COR-L47 (cell line): ENCODE measurements at places on chromosomes 2 and 18.

DNA sequence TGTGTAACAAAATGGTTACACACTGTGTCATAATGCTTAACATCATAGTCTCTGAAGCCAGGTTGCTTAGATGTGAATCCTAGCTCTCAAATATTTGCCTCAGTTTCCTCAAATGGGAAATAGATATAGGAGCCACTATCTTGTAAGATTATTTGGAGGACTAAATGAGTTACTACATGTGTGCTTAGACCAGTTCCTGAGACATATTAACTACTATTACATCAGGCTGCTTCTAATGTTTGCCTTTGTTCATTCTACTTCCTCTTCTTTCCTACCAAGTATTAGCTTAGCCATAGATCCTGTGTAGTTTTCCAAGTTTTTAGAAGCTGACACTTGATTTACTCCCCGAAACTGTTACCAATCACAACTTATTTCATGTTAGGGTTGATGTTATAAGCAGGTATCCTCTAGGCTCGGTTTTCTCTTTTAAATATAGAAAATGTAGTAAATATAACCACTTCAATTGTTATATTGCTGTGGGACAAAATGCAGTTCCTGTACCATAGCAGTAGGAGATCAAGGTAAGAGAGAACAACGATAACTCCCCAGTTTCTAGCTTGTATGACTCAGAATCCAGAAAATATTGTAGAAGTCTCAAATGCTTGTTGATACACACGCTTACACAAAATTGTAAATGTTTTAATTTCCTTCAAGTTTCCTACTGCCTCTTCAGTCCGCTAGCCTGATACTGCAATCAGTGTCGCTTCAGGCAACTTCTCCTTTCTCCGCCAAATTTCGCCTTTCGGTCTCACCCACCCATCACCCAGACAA lies 751 bp upstream of the DNAJC10 start:
- no peak for DNase-seq

DNA sequence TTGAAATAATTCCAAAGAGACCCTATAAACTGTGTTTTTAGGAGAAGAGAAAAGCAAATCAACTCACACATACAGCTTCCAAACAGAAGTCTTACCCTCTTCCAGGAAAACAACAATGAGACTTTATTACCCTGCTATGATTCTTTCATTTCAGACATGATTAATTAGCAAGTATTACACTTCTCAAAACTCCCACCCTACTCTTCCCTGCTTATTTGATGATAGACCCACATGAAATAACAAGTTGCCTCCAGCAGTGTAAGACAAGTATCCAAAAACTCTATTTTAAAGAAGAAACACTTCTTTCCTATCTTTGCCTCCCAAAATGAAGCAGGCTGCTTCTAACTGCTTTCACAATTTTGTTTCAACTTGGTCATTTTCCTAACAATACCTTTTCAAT lies 4.1 kb downstream of the FIGN start:
- DNase-seq = no peak

DNA sequence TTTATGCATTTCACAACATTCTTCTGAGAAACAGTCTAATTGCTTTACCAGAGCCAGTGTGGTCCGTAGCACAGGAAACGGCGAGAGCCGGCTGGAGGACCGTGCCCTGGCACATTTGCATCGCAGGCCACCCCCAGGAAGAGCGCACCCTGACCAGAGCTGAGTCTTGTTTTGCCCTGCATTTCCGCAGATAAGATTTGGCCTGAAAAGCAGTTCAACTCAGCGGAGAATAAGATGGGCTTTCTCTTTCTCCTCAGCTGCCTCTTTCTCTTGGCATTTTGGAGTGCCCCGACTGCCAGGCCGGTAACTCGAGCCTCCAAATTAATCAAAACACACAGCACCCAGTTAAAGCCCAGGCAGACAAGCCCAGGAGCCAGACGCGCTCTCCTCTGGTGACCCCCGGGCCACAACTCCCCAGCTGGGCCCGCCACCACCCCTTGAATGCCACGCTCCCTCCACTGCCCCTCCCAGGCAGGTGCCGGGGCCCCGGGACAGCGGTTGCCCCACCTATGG lies 464 bp downstream of the COL4A4 start:
- no peak for DNase-seq

GRCh38 chr2:202025816-202026215 lies 7.8 kb upstream of the FZD7 start:
- DNase-seq = no peak

- DNase-seq = no peak
Measured at GRCh38 chr2:40220177-40220925, 231.5 kb downstream of the SLC8A1 start.

DNA sequence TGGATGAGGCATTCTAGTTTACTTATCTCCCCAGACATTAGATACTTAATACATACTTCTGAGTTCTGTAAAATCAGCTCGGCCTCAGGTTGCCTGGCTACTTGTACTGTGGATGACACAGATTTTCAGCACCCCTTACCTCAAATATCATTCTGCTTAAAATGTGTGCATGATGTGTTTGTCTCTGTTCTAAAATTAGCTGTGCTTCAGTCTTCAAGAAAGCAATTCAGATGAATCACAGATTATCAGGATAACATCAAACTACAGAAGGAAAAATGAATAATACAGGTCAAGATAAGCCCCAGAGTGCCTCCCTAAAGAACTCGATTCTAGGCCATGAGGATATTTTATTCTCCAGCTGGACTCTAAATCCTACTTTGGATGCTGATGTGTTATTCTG lies 21.3 kb upstream of the MAPRE2 start:
- DNase-seq = no peak

GRCh38 chr2:31318361-31319336 lies 84.7 kb downstream of the EHD3 start:
- DNase-seq = no peak

- DNase-seq = no peak
Measured at GRCh38 chr2:237725661-237726060, 72.9 kb upstream of the RBM44 start.

- DNase-seq = no peak
Measured at GRCh38 chr2:152400607-152401214, 65.7 kb downstream of the FMNL2 start.

- DNase-seq = no peak
Measured at GRCh38 chr2:24657818-24658217, 135.4 kb downstream of the PTRHD1 start.
